A549 treated with Mapracorat at 1 μM for 4 hours (cell line): ENCODE measurements at places on chromosomes 16 and 17. TPM values are rescaled to one million over a fixed set of nuclear protein-coding genes. Genes with fewer than 3 reads are reported as not detected.

TP53TG3 gene
- total RNA-seq, result 0.17 to 0.81 TPM (median 0.49 TPM) in 4 of 5 replicates, not detected in the other

FUS gene
- 503 to 575 TPM (median 524 TPM) in 5 replicates for total RNA-seq

SGCA gene
- total RNA-seq, result 0.60 to 2.7 TPM (median 1.6 TPM) in 5 replicates

LHX1 gene
- 0.79 to 2.1 TPM (median 1.5 TPM) in 5 replicates for total RNA-seq

CUEDC1 gene
- total RNA-seq, result 46.2 to 62.6 TPM (median 54.2 TPM) in 5 replicates
